ENCODE measurements at places on chromosomes 3 and 15. TPM values are rescaled to one million over a fixed set of nuclear protein-coding genes. Genes with fewer than 3 reads are reported as not detected.

Gene NRG4
- 0.78 TPM for polyA plus RNA-seq

Gene MKRN3
- polyA plus RNA-seq, result 6.5 TPM

Gene C15orf62
- 1.1 TPM for polyA plus RNA-seq

Gene PSTPIP1
- 2.4 TPM for polyA plus RNA-seq

Gene ITGB5
- 18.8 TPM for polyA plus RNA-seq

Gene CHRD
- polyA plus RNA-seq, result 3.9 TPM

Gene GHSR
- polyA plus RNA-seq, result not detected

Gene FANCD2OS
- not detected for polyA plus RNA-seq

GRCh38 chr3:55161231-55161630 lies 233.4 kb upstream of the LRTM1 start:
- no peak for DNase-seq

DNA sequence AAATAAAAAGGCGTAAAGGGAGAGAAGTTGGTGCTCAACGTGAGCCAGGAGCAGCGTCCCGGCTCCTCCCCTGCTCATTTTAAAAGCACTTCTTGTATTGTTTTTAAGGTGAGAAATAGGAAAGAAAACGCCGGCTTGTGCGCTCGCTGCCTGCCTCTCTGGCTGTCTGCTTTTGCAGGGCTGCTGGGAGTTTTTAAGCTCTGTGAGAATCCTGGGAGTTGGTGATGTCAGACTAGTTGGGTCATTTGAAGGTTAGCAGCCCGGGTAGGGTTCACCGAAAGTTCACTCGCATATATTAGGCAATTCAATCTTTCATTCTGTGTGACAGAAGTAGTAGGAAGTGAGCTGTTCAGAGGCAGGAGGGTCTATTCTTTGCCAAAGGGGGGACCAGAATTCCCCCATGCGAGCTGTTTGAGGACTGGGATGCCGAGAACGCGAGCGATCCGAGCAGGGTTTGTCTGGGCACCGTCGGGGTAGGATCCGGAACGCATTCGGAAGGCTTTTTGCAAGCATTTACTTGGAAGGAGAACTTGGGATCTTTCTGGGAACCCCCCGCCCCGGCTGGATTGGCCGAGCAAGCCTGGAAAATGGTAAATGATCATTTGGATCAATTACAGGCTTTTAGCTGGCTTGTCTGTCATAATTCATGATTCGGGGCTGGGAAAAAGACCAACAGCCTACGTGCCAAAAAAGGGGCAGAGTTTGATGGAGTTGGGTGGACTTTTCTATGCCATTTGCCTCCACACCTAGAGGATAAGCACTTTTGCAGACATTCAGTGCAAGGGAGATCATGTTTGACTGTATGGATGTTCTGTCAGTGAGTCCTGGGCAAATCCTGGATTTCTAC lies at the start of gene RARB:
Gene RARB (plus strand): TSS at position 322 of the 847 bp plus-strand sequence. CDS start 469 bp downstream, at position 791.
- peak; percentile 75 for DNase-seq

GRCh38 chr3:51687431-51688205 lies 16.6 kb downstream of the TEX264 start:
- peak; percentile 79 for DNase-seq

GRCh38 chr3:57992452-57993213 lies 15.6 kb upstream of the FLNB start:
- no peak for DNase-seq

DNA sequence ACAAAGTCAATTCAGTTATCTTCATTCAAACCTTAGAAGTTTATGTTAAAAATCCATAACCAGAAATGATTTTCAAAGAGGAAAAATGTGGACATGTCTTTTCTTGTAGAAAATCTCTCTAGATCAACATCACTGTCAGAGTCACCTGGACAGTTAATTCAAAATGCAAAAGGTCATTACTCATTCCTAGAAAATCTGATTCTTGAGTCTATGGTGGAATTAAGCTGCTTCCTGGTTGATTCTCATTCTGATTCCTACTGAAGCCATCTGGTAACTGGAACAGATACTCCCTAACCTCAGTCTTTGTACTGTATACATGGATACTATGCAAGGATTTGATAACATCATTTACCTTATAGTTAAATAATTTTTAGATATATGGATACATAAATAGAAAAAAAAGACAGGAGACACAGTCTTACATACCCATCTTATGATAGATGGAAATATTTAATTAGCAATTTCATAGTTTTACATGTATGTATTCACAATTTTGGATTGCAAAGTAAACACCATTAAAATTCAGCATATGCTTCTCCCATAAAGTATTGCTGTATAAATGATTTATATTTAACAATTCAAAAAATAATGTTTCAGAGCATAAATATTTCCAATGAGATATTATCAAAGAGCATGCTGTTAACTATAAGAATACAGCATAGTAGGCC lies 693.2 kb upstream of the CCDC54 start:
- DNase-seq, result no peak

DNA sequence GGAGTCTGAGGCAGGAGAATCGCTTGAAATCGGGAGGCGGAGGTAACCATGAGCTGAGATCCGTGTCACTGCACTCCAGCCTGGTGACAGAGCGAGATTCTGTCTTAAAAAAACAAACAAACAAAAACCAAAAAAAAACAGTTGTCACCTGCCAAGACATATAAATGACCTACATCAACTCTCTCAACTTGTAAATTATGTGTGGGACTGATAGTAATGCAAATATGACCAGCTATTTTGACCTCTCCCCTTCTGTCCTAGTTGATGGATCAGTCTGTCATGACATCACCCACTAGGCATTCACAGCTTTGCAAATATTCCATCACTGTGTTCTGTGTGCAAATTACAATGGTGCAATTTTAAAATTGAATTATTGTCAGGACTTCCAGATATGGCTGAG lies 175.4 kb downstream of the EBLN2 start:
- DNase-seq, result no peak

DNA sequence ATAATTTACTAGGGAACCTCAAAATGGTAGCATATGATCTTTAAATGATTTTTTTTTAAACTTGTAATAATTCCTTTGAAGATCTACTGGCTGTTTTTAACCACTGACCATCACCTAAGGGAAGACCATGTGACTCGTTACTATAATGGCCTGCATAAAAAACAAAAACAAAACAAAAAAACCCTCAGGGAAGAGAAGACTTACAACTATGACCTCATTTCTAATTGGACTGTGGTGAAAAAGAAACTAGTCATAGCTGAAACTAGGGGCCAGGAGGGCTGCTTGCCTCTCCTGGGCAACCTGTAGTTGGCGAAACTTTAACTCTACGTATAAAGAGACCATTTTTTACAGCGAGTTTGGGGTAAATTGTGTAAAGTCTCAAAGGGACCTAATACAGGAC lies 23.0 kb downstream of the PAQR9 start:
- DNase-seq, result no peak

DNA sequence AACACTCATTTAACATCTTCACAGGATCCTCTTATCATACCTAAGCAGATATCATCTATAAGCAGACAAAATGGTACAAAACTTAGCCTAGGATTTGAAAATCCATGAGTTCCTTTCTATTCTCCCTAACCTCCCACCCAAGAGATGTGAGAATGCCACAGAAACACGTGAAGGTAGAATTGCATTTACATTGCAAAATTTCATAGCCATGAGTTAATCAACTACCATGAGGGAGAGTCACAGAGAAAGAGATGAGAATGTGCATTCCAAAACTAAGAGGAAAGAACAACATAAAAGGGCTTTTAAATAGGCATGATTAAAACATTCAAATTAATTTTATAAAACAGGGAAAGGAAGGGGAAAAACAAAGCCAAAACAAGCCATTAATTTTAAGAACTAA lies 806.2 kb downstream of the NTRK3 start:
- DNase-seq, result no peak

DNA sequence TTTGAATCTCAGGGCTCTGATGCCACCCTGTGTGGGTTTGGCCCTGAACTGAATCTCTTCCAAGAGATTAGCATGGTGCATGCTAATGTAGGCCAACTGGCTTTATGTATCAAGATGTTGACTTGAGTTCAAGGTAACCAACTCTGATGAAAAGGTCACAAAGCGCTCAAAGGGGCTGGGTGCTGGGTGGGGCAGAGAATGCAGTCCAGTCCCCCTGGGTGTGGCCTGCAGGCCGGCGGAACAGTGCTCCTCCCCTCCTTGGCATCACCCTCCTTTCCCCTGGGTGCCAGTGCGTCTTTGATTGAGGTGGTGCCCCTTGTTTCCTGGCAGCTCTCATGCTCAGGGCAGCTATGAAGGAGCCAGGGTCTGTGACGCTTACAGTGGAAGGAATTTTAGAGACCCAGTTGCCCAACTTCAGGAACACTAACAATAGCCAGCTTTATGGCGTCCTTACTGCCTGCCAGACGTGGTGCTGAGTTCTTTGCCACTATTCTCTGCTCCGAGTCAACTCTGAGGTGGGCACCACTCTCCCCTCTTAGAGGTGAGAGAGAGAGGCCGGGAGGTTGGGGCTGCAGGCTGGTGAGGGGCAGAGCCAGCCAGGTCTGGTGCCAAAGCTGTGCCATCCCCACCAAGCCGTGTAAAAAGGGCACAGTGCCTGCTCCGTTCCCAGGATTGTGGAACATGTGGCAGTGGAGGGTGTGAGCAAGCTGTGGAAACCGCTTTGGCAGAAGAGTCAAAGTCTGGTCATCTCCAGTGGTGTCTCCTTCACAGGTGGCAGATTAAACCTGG lies 9.8 kb downstream of the SYNM start:
- no peak for DNase-seq

DNA sequence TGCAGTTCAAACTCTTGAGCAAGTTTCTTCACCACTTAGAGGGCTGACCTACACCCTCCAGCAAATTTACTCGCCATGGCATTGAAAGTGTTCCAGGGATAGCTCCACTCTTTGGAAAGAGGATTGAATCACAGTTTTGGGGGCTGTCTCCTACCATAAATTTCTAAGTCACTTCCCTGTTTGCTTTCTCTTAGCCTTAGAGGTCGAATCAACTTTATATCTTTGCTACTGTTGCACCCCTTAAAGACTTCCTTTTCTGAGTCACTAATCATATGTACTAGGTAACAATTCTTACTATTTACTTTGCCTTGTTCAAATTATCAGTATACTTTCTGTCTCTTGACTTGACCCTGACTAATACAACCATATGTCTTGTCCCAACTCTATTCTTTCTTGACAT lies 1151.8 kb upstream of the ALCAM start:
- DNase-seq, result no peak

- DNase-seq, result peak; percentile 86
Observed at GRCh38 chr15:74403991-74404563, 29.7 kb downstream of the SEMA7A start.

DNA sequence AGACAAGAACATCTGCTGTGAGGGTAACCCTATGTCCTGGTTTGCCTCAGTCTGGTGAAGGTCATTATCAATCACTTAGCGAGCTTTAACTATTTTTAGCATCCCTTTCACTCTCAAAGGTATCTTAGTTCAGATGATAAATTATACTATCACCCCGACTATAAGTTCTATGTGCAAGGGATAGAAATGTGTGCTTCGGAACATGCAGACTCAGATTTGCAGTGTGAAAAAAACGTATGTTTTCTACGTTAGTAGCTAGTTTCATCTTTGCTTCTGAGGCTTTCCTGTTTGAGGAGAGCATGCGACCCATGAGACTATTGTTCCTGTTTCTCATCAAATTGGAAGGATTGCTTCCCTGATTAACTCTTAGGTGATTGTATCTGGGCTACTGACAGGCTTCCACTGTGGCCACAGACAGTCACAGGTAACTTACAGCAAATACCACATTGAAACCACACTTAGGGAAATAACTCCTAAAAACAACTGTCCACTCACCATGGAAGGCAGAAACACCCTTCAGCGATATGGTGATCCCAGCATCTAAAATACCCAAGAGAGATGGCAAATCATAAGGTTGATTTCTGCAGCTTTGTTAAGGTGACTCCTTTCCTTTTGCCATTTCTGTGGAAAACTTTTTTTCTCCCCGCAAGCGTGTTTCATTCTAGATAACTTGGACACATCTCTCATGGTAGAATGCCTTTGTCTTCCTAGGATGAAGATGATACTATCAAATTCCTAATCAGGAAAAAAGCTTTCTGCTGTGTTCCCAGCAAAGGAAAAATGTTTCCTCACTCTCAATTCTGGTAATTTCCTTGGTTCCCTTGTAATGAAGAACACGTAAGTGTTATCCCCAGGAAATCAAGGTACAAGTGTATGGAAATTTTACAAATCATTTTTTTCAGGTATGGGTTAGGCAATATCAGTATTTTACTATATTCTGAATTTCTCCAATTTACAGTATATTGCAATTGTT lies 5.2 kb downstream of the GCSAM start:
- DNase-seq, result no peak

DNA sequence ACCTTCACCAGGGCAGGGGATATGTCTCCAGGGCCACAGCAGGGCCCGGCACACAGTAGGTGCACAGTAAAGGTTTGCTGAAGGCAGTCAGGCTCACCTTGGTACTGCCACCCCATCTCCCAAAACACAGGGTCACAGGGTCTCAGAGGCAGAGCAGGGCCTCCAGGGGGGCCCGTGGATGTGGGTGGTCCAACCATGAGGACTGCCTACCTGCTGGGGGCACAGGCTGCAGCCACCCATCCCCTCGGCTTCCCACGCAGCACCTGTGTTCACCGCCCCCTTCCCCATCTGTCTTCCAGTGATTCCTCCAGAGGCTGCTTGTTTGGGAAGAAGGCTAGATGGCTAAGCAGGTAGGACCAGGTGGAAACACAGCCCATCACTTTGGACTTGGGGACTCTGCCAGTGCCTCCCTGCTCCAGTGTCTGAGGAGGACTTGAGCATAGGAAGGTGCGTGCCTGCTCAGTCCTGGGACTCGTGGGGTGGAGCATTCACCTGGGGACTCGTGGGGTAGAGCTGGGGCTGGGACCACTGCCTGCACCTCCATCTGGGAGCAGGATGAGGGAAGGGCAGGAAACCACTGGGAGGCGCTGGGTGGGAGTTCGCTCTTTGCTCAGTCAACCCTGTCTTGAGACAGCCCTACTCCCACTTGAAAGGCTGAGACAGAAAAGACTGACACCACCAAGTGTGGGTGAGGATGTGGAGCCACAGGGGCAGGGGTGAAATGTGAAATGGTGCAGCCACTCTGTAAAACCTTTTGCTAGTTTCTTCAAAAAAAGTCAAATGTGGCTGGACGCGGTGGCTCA lies 18.8 kb upstream of the PLXND1 start:
- DNase-seq, result no peak

- no peak for DNase-seq
Observed at GRCh38 chr3:183540501-183541234, 14.8 kb downstream of the KLHL6 start.

DNA sequence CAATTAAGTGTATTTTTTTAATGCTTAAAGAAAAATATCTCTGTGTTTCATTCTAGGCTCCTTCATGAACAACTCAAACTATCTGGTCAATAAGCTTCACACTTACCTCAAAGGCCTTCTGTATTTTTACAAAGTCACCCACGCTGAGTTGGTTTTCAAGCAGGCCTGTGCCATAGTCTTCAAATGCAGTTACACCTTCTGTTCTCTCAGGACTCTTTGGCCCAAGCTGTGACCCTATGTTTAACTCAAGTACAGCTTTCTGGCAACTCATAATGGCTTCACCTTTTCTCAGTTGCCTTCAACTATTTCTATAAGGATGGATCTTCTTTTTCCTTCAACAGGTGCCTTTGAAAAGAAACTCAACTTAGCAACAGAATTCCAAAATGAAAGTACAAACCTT lies 587 bp downstream of the WDR49 start:
- DNase-seq, result no peak

GRCh38 chr15:83304861-83305703 lies 20.6 kb upstream of the BNC1 start:
- no peak for DNase-seq

GRCh38 chr3:84307339-84307738 lies 651.5 kb upstream of the CADM2 start:
- DNase-seq, result no peak

All from brain (organoid and tissue), 16 donors.